ENCODE measurements at places on chromosomes 13 and 19.

DNA sequence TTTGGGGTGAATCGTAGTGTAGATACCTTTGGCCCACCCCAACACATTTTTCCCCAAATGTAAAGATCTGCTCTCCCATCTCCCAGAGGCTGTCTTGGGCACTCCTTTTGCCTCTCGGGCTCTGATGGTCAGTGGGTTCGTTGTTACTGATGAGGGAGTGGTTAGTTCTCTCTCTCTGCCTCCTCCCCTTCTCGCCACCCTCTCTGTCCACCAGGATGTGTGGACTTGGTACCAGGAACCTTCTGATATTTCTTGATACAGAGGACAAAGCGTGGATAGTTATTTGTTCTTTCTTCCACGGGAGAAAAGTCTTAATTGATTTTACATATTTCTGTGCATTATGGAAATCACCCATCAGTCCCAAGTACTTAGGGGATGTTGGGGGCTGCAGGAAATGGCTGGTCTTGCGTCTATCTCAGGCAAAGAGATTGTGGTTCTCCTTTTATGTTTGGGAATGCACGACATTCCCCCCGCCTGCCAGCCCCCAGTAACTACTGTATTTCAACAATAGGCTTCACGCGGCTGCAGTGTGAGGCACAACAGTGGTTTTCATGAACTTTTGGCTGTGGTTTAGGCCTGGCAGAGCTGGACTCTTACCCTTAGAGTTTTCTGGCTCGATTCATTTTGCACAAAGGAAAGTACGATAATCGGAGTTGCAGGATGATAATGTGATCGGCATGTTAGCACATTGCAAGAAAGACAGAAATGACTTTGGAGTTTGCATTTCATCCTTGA is 79.0 kb upstream of the ZNF536 start:
- DNase-seq, result no peak

DNA sequence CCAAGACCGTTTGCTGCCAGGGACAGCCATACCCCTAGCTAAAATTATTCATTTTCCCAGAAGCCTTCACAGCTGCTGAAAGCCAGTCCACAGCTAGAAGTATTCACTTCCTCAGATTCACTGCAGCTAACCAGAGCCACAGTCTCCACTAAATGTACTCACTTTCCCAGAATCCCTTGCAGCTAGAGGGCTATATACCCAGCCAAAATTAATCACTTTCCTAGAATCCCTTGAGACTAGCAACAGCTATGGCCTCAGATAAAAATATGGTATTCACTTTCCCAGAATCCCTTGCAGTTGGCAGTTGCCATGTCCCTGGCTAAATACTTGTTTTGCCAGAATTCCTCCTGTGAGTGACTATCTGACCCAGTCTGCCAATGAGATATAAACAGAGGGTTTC is 13.8 kb upstream of the MEIS3 start:
- DNase-seq, result no peak

DNA sequence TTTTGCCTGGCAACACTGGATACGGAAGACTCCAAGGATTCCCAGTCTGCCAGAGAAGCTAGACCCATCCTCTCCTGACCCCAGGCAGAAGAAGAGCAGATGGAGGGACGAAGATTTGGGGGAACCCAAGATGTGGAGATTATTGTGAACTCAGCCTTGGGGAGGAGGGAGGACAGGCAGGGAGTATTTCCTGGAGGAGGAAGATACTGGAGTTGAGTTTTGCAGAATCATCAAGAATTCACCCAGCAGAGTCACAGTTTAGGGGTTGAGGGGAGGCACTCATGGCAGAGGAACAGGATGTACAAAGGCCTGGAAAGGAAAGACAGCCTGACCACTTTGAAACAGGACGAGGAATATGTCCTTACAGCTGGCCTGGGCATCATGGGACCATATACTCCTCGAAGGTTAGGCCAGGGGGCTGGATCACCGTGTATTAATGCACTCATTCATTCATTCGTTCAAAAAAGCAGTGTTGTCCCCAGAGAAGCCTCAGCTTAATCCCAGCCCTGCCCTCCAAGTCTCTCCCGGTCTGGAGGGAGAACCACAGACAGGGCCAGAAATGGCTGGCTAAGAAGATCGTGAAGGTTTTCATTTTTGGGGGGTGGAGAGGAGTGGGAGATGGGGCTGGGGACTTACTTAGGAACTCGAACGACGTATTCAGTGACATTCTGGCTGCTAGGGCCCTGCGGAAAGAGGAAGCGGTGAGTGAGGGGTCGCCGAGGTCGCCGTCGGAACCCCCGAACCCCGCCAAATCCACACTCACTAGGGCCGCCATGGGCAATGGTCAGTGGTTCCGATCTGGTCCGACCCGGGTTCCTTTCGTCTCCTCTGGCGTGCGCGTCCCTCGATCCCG is 517 bp downstream of the GTF2F1 start:
- no peak for DNase-seq

- no peak for DNase-seq
Measured at GRCh38 chr13:64697226-64697625, 2532.9 kb downstream of the PCDH9 start.

DNA sequence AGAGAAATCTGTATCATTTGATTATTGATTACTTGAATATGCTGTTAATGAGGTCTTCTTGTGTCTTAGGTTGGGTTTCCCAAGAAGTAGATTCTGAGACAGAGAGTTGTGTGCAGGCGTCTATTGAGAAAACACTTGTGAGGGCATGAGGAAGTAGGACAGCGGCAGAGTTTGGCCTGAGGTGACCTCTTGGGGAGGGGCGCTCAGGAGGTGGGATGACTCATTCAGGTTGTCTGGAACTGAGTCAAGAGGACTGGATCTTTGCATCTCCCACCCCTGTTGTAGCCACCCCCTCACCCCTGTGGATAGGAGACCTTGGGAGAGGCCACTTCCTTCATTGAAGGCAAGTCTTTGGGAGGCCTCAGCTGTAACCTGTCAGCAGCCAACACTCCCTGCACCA is 35.2 kb upstream of the WDFY2 start:
- DNase-seq, result peak; percentile 32

DNA sequence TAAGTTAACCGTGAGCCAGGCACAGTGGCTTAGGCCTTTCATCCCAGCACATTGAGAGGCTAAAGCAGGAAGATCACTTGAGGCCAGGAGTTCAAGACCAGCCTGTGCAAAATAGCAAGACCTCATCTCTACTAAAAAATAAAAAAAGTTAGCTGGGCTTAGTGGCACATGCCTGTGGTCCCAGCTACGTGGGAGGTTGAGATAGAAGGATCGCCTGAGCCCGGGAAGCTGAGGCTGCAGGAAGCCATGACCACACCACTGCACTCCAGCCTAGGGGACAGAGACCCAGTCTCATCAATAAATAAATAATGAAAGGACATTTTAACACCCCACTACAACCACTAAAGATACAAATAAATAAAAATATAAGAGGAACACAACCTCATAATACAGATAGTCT is 21.6 kb downstream of the LSM14A start:
- no peak for DNase-seq

- no peak for DNase-seq
Measured at GRCh38 chr19:13094106-13094504, 8.6 kb downstream of the LYL1 start.

DNA sequence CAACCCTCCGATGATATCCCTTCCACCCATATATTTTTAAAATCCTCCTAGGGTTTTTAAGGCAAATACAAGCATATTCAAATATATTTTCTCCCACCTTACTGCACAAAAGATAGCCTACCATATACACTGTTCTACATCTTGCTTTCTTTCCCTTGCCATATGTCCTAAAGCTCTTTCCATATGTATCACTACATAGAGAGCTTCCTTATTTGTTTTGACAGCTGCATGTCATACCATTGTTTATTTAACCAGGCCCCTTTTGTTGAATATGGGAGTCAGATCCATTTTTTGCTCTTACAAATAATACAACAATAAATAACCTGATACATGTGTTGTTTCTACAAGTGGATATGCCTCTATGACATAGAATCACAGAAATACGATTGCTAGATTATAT is 32.8 kb upstream of the WDFY2 start:
- no peak for DNase-seq

GRCh38 chr13:95676105-95676761 is 706 bp upstream of the DNAJC3 start:
- DNase-seq, result peak; percentile 57

- DNase-seq, result no peak
Measured at GRCh38 chr19:11159598-11160439, 4.2 kb upstream of the SPC24 start.

DNA sequence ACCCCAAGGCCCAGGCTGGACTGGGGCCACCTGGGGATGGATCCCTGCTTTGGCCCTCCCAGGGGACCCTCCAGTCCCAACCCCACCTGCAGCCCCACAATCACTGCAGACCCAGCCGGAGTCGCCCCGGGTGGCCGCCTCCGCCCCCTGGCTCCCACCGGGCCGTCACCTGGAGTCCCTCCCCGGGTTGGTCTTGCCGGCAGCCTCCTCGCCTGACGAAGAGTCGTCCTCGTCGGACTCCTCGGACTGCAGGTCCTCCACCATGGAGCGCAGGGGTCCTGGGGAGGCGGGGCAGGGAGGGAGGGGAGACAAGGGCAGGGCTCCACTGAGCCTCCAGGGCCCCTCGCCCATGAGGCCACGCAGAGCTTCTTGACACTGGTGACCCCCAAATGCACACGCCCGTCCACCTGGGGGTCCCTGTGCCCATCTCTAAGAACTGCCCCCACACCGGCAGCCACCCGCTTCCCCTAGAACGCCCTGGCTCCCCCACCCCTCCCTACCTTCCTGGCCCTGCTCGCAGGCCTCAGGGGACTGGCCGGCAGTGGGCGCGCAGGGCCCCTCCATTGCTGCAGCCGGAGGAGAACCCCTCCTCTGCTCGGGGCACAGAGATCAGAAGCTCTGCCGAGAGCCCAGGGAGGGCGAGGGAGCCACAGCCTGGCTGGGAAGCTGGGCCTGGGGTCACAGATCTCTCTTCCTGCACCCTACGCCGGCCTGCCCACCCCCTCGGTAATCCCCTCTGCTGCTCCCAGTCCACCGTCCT is 63.4 kb downstream of the MLLT1 start:
- no peak for DNase-seq

GRCh38 chr13:46831588-46832194 is 34.7 kb upstream of the ESD start:
- DNase-seq, result peak; percentile 66

DNA sequence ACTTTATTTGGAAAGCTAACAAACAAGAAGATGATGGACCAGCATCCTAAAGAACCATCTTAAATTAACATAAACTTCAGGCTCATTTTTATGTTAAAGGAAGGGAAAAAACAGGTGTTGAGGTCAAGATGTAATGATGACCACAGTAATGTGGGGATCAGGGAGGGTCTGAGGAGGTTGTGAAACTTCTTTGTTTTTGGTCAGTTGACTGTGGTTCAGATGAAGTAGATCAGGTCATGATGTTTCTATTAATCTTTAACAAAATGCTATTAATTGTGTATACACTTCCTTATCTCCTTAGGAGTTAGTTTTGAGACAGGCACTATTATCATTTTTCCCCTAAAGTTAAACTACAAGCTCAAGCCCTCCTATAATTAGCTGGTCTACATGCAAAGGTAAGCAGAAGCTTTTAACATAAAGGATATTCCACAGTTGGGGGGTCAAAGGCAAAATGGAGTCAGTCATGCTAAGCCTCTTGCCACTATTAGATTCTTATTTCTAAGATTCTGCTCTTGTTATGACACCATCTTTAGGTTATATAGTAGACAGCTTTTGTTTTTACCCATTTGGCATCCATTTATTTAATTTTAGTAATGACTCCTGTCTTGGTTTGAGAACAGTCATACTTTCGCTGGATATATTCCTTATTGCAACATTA is 800.1 kb upstream of the PCDH9 start:
- DNase-seq, result no peak

DNA sequence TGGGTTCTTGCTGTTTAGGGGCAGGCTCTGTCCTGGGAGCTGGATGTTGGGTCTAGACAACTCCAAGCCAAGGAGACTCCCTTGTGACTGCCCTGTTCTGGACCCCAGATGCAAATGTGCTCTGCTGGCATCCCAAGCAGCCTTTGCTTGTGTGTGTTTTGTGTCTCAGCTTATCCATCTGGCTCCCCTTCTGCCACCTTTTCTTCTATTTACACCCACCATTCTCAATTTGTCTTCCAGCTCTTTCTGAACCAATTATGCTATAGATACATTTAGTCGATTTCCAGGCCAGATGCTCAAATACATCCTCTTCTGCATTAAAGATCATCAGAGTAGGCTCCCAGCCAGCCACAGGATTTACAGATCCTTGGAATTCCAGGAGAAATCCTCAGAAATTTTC is 115.0 kb upstream of the SLC7A1 start:
- DNase-seq, result no peak

- DNase-seq, result no peak
Measured at GRCh38 chr19:33024398-33024797, 40.3 kb downstream of the RHPN2 start.

DNA sequence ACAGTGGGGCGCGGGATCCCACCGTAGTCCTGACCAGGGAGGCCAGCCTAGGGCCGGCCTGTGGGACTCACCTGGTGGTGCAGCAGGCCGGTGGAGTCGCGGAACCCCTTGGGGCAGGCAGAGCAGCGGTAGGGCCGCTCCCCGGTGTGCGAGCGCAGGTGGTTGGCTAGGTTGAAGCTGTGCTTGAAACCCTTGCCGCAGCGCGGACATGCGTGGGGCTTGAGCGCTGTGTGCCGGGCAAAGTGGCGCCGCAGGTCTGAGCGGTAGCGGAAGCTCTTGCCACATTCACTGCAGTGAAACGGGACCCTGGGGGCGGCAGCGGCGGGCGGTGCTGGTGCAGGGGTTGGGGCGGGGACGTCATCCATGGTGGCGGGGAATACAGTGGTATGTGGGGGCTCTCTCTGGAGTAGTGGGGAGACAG is 1.8 kb downstream of the FIZ1 start:
- DNase-seq, result no peak

DNA sequence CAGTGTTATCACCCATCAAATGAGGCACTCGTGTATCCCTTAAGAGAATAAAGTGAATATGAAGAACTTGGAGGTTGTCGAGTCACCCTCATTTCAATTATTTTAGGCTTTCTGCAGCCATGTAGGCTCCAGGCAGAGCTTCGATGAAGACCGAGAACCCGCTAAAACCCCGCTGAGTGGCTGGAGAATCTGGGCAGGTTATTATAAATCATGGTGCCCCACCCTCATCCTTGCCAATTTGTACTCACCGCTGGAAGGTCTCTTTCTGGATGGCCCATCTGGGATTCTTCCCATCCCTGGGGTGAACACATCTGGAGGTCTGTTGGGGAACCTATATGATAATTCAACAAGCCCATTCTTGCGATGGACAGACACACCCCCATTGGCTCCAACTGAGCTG is 190.8 kb downstream of the ZNF536 start:
- DNase-seq, result no peak

- DNase-seq, result peak; percentile 79
Measured at GRCh38 chr13:33678906-33679657, 138.9 kb upstream of the RFC3 start.

GRCh38 chr19:18401580-18402112 is 4.2 kb upstream of the LRRC25 start:
- DNase-seq, result peak; percentile 90

DNA sequence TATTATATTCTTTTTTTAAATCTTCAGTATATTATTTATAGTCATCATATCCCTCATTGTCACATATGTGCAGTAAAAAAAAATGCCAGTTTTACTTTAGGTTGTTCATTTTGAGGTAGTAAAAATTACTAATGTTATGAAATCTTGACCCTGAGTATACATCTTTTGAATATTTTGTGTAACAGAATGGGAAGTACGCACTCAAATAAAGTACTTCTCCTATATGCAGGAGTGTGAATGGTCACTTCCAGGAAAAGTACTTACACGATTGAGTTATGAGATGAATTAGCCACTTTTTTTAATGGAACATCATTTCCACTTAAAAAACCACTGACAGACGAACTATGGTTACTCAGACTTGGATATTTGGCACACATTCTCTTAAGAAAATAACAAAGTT is 58.5 kb downstream of the C13orf42 start:
- no peak for DNase-seq
